ENCODE measurements at places on chromosomes 5 and 9.
A peak's percentile ranks its signal among the peaks of the same experiment; 100 is the strongest.

DNA sequence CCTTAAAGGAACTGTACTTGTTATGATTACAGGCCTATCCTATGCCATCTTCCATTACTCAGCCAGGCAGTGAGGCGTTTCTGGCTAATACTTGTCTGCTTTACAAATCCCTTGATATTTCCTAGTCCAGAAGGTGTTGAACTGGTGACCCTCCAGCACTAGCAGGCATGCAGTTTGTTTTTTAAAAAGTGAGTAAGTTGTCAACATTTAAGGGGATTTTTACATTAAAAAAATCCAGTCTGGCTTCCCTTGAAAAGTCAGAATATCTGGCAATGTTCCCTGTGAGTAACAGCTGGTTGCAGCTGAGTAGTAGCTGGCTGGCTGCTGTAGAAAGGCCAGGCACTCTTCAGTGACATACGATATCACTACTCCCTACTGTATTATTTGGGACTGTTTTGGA lies 21.8 kb downstream of the GRIN3A start:
- DNase-seq, result no peak

- no peak for DNase-seq
These were observed 11.5 kb downstream of the NOTCH1 start for GRCh38 chr9:136534366-136534765.

DNA sequence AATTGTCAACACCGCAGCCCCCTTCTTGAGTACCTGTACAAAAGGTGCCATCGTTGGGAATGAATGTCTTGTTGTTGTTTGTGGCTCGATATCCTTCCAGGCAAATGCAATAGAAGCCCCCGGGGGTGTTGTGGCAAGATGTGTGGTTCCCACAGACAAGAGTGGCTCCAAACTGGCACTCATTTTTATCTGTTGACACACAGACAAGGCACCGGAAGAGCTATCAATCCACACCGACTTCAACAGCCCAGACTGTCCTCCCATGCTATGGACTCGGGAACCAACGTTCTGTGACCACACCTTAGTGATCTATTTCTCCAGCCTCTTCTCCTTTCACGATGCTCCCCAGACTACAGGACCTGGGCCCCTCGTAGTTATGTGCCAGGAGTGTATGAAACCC lies 25.9 kb downstream of the SUSD1 start:
- no peak for DNase-seq

GRCh38 chr5:80976985-80977384 lies 16.8 kb downstream of the RASGRF2 start:
- no peak for DNase-seq

DNA sequence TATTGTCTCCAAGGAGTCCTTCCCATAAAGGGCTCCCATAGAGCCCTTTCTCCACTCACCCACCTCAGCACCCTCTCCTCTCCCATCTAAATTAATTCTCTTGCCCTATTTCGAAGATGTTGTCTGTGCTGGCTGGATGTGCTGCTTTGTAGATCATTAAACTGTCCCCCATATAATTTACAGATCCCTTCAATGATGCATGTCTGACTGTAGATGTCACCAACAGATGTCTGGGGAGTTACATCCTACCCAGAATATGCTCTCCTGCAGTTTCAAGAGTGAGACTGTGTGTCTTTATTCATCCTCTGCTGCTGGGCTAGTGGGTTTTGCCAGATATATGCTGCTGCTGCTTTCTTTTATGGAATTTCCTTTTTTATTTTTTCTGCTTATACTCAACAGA lies 351.2 kb downstream of the MLLT3 start:
- DNase-seq, result no peak

DNA sequence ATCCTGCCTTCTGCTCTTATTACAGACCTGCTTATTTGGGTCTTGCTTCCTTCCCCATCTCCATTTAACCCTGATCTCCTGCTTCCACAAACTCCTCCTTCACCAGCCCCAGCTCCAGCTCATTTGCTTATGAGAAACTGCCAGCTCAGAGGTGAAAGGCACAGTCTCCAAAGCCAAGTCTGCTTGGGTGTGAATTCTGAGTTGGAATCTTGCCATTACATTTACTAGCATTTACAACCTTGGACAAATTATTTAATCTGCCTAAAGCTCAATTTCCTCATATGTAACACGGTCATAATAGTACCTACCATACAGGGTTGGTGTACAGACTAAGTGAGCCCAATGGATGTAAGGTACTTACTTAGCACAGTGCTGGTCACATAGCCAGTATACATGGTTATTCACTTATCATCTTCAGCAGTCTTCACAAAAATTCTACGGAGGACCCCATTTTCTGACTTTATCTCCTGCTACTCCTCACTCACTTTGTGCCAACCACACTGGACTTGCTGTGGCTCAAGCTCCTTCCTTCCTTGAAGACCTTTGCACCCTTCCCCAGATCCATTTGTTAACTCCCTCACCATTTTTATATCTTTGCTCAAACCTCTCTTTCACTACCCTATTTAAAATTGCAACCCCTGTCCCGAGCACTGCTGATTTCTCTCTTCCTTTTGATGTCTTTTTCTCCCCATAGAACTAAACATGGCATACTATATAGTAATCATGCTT lies 86.2 kb downstream of the DOCK2 start:
- no peak for DNase-seq

DNA sequence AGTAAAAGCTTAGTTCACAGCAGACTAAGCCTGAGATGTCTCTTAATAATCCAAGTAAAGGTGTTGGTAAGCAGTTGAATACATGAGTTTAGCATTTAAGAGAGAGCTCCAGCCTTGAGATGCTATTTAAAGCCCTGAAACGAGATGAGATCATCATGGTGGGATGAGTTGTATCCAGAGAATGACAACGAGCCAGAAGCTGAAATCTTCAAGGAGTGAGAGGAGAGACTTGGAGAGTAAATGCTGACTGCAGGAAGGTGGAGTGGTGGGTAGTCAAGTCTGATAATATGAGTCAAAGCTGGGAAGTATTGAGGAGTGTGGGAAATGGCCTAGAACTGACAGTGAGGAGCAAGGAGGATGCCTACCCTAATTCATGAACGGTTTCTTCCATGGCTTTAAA lies 53.7 kb downstream of the PLAC8L1 start:
- DNase-seq, result no peak

- DNase-seq, result no peak
These were observed 56.4 kb upstream of the UBAC1 start for GRCh38 chr9:136017289-136018190.

DNA sequence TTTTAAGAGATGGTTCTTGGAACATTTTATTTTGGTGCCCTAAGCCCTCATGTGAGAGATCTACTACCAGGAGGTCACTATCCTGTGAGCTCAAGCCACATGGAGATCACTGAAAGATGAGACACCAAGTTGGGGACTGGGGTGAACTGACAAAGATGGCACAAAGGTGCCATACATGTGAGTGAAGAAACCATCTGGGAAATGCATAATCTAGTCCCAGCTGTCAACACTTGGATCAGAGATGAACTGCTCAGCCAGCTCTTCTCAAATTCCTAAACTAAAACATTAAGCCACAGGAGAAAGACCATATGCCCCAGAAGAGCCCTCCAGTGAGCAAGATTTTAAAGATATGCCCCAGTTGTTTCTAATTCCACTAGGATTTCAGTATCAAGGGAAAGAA lies 22.2 kb upstream of the MYOT start:
- no peak for DNase-seq

GRCh38 chr5:35161652-35162273 lies 68.5 kb downstream of the PRLR start:
- DNase-seq, result no peak

DNA sequence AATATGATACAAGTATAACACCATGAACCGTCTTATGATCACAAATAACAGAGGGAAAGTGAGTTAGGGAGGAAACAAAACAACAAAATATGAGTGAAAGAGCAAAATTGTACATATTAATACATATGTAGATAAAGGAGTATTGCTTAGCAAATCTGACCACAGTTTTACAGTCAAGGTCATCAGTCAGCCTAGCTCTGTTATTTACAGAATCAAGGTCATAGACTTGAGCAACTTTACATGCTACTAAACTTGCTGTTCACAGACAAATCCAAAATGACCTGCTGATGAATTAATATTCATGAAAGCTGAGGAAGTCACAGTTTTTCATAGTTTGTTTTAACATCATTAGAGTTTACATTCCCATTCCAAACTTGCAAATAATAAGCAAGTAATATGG lies 1387.7 kb upstream of the ACO1 start:
- DNase-seq, result no peak

DNA sequence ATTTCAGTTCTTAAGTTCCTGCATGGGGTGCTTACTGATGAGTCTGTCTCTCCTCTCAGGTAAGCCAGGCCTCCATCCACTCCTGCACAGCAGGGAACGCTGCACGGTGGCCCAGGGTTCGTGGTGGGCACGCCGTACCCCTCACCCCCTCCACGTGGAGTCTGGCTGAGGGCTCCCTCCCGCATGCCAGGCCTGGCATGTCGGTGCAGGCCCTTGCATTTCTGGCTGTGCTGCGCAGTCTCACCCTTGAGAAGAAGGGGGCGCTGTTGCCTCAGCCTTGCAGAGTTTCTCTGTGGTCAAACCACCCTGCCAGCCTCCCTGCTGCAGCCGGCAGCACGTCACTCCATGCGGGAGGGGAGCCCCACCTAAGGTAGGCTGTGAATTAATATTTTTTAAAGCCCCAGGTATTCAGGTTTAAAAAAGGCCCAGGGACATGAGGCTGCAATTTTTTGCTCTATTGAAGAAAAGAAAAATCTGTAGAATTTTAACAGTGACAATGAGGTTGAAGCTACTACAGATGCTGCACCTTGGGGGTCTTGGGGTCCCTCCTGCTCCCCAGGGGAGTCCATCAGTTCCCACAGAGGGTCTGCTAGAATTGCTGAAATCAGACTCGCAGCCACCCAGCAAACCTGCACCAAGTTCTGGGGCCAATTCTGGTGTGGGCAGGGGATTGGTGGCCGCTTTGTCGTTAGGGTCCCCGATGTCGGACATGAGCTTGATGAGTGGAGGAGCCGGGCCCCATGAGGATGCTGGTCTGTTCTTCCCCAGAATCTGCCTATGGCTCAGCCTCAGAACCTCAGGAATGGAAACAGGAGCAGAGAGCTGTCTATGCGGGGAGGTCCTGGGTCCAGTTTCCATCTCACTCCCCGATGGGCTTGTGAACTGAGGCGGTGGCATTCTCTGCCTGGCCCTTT lies 52.6 kb downstream of the TENT4A start:
- peak; percentile 92 for DNase-seq

DNA sequence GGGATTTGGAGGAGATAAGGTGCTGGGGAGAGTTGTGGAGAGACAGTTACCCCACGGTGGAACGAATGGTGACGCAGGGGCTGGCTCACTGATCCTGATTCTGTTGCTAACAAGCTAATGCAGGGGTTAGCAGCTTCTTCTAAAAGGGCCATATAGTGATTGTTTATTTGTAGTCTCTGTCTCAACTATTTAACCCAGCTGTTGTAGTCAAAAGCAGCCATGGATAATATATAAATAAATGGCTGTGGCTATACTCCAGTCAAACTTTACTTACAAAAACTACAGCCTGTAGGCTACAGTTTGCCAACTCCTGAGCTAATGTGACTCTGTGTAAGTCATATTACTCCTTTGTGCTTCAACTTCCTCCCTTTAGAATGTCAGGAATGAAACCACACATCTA lies 21.8 kb downstream of the STOM start:
- no peak for DNase-seq

- no peak for DNase-seq
These were observed 26.5 kb upstream of the MROH2B start for GRCh38 chr5:41097642-41098041.

- DNase-seq, result no peak
These were observed 596.6 kb upstream of the ZNF608 start for GRCh38 chr5:125343015-125343414.

- peak; percentile 80 for DNase-seq
These were observed 368 bp upstream of the CCDC180 start for GRCh38 chr9:97307091-97307490.

GRCh38 chr5:73030995-73031394 lies 75.2 kb downstream of the FCHO2 start:
- DNase-seq, result no peak

DNA sequence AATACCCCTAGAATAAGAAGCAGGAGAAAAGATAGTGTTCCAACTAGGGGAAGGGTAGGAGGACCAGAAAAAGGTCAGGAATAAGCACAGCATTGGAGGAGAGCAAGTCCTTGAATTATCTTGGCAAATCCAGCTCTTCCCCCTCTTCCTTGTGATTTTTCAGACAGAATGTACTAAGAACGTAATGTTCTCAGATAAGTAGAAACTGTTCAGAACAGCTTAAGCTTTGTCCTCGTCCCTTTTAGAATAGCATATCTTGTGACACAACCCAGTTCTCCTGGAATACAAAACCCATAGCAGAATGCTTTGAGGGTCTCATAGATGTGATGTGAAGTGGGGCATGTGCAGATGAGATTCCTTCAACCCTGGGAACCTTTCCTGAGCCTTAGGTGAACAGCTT lies 97.4 kb downstream of the EMB start:
- DNase-seq, result no peak

DNA sequence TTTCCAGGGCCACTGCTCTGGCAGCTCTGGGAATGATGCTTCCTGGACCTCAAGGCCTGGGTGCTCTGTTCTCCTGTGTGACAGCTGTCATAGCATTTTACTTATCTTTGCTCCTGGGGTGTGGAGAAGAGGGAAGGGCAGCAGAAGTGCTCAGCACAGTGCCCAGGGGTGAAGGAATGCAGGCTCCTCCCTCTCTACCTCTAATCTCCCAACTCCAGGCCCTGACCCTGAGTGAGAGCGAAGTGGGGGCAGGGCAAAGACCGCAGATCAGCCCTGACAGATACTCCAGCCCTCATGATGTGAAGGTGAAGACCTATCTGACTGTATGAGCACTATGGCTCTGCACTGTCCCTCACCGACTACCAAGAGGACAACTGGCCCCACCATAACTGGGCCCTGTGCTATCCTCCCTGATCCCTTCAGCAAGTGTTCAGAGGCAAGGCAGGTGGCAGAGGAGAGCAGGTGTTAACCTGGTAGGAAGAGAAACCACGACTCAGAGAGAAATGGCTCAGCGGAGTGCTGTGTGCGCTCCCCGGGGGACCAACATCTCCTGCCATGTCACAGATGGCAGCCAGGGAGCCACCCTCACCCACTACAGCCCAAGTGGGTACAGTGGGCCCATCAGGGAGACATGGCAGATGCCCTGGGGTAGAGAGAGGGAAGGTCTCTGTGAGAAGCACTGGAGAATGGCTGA lies 16.8 kb downstream of the ACSL6 start:
- DNase-seq, result no peak

GRCh38 chr9:37060833-37061232 lies 26.8 kb upstream of the PAX5 start:
- no peak for DNase-seq

Data from suppressor macrophage treated with lipopolysaccharide for 1 hour (primary cell).